ENCODE measurements at places on chromosomes 16 and 17.
A peak's percentile ranks its signal among the peaks of the same experiment; 100 is the strongest.

- DNase-seq = no peak
These were observed at the start of gene MPO for GRCh38 chr17:58280480-58281217. Gene MPO (minus strand): TSS chr17:58280935. CDS start chr17:58280758, 177 bp downstream.

DNA sequence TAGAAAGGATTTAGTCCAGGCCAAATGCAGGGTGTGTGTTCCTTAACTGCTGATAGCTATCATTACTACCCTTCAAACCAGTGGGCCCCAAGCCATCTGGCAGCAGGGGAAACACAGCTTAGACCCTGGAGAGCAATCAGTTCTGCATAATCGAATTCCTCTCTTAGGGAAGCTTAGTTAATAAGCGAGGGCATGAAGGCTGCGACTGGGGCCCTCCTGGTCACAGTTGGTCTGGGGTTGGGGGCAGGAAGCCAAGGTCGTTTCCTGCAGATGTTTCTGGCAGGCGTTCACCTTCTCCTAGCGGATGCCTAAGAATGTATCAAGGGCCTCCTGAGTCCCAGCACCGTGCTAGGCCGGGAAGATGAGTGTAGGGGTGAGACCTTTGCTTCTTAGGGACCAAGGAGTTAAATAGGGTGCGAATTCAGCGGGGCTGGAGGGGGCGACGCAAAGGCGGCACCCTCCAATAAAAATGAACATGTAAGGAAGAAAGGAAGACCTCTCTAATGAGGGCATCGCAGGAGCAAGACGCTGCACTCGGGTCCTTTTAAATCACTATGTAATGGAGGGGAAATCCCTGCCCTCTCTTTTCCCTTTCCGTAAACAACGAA, 16.5 kb upstream of the EEF2K start:
- no peak for DNase-seq

- DNase-seq = peak; percentile 20
These were observed 594 bp downstream of the MAPK8IP3 start for GRCh38 chr16:1706386-1707192.

DNA sequence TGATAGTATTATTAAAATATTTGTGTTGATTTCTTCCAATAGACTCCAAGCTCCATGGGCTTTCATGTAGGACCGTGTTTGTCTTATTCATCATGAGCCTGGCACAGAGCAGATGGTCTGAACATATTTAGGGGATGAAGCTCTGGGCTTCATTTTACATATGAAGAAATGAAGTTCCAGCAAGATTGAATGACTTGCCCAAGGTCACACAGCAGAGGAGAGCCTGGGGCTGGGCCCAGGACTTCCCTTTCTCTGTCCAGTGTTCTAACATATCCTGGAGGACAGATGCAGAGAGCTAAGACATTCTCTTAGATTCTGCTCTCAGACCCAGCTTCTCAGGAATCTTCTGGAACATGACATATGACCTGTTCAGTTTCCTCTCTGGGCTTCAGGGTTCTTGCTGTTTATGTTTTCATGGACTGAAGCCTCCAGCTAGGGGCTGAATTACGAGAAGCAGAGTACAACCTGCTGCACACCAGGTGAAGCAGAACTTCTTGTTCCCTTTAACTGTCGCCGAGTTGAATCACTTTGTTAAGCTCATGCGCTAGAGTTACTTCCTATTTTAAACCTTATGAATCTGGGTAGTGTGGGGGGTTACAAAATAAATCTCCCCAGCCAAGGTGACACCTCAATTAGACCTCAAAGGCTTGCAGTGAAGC, 53.6 kb downstream of the GPRC5B start:
- no peak for DNase-seq

DNA sequence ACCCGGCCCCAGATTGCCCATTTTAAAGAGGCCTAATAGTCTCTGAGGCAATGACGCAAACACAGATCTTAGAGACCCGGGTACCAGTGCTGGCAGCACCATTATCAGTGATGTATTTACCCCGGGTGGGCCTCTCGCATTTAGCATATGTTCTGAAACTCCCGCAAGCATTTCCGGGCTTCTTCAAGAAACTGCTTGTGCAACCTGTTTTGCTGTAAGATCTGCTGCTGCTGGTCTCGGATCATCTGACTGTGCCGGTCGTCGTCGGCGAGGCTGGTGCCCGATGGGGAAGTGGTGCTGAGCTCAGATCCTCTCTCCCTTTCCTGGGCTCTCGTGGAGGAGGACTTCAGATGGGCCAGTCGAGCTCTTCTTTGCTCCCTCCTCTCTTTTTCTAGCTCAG, 12.5 kb downstream of the CEP295NL start:
- peak; percentile 41 for DNase-seq

DNA sequence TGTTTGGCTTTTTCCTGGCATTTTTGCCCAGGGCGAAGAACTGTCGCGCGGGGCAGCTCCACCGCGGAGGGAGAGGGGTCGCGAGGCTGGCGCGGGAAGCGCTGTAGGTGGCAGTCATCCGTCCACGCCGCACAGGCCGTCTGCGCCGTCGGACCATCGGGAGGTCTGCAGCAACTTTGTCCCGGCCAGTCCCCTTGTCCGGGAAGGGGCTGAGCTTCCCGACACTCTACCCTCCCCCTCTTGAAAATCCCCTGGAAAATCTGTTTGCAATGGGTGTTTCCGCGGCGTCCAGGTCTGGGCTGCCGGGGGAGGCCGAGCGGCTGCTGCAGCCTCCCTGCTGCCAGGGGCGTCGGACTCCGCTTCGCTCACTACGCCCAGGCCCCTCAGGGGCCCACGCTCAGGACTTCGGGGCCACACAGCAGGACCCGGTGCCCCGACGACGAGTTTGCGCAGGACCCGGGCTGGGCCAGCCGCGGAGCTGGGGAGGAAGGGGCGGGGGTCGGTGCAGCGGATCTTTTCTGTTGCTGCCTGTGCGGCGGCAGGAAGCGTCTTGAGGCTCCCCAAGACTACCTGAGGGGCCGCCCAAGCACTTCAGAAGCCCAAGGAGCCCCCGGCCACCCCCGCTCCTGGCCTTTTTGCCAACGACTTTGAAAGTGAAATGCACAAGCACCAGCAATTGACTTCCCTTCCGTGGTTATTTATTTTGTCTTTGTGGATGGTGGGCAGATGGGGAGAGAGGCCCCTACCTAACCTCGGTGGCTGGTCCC, 2.3 kb upstream of the CBX4 start:
- no peak for DNase-seq

- no peak for DNase-seq
These were observed 46.7 kb downstream of the WNT3 start for GRCh38 chr17:46771561-46772474.

GRCh38 chr17:2054262-2054511, 716 bp upstream of the HIC1 start:
- no peak for DNase-seq

DNA sequence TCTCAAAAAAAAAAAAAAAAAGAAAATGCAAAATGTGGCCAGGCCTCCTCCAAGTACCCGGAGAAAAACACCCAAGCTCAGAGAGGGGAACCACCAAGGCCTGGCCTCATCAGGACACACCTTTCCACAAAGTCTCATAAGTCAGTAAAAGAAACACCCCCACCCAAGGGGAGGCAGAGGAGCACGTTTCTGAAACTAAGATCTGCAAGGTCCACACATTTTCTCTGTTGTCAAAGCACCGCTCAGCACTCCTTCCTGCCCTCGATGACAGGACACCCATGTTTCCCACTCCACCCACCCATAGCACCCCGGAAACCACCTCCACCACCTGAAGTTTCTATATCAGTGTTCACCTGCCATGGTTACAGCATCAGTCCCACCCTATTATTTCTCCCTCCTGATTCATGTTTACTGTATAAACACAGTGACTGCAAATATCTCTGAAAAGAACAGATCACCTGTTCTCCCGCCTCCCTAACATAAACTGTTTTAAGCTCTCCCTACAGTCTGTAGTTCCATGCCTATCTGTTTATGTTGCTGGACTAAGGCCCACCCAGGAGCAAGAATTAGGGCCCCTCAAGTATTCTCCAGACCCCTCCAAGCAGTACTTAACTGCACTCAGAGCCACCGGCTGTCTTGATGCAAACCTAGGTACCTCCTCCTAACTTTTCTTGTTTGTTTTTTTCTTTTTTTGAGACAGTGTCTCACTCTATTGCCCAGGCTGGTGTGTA, 2.0 kb downstream of the CORO7 start:
- DNase-seq = peak; percentile 81

DNA sequence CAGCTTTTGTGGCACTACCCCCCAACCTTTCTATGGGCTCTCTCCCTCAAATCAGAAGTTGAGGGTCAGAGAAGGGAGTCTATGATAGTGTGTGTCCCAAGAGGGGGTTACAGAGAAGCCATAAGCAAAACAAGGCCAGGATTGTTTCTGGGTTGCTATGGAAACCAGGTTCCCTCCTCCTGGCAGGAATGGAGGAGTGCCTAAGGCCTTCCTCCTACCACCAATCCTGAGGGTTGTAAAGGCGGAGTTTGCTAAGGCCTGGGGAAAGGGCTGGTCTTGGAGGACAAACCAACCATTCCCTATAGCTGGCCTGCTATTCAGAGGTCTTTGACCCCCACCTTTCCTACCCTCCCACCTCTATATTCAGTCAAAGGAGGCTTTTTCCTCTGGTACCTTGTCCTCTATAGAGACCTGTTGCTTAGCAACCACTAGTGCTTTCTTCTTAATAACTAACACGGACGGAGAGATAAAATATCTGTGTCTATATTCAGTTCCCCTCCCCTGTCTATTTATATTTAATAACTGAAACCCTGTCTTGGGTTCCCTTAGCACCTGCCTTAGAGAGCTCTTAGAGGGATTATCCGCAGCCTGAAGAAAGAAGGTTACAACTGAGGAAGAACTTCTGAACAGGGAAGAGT, 43.4 kb downstream of the NEUROD2 start:
- no peak for DNase-seq

DNA sequence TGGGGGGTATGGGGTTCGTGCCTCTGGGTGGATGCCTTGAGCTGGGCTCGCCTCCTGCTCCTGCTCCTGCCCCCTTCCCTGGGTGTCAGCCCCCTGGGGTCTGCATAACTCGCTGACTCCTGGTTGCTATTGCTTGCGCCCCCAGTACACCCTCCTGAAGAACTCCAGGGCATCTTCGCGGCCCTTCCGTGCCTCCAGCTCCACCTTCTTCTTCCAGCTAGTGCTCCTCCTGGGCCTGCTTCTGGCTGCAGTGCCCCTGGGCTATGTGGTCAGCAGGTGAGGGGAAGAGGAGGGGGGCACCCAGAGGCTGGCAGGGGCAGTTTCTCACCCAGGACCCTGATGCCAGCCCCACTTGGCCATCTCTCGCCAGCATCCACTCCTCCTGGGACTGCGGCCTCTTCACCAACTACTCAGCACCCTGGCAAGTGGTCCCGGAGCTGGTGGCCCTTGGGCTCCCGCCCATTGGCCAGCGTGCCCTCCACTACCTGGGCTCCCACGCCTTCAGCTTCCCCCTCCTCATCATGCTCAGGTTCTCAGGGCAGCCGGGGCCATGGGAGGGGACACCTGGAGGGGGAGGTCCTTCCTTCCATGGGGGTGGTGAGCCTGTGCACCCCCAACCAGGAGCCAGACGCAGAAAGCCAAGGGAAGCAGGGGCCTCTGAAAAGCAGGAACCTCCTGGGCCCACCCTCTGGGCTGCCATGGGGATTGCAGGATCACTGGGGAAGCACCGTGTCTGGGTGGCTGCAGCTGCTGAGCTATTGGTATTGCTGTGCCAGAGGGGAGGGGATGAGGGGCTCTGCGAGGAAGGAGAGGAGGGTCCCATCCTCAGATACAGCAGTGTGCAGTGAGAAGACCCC, 7.8 kb upstream of the C17orf99 start:
- DNase-seq = no peak

DNA sequence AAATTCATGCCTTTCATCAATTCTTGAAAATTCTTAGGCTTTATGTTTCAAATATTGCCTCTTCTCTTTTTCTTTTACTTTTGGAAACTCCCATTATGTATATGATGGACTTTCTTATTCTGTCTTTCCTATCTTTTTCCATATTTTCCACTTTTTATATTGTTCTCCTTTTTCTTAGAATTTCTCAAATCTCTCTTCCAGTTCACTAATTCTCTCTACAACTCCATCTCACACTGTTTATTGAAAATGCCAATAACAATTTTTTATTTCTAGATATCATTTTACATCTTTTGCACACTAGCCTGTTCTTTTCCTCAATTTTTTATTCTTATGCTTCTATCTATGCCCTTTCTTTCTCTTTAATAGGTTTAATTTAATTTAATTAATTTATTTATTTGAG, 43.8 kb upstream of the EFCAB3 start:
- no peak for DNase-seq

DNA sequence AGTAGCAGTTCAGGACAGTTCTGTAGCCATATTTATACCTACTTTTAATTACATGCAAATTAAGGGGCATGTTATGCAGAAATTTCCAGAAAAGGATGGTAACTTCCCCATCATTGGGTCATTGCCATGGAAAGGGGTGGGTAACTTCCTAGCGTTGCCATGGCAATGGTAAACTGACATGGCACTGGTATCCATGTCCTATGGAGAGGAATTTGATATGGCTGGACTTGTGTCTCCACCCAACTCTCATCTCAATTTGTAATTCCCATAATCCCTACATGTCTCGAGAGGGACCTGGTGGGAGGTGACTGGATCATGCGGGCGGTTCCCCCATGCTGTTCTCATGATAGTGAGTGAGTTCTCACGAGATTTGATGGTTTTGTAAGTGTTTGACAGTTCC, 35.6 kb upstream of the CACNG4 start:
- DNase-seq = no peak

DNA sequence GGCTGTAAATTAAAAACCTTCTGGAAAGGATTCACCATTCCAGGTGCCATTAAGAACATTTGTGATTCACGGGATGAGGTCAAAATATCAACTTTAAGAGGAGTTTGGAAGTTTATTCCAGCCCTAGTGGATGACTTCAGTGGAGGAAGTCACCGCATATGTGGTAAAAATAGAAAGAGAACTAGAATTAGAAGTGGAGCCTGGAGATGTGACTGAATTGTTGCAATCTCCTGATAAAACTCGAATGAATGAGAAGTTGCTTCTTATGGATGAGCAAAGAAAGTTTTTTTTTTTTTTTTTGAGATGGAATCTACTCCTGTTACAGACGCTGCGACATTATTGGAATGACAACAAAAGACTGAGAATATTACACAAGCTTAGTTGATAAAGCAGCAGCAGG, 26.7 kb downstream of the CCL4 start:
- no peak for DNase-seq

- no peak for DNase-seq
These were observed 42.3 kb upstream of the RBFOX3 start for GRCh38 chr17:79652999-79653643.

DNA sequence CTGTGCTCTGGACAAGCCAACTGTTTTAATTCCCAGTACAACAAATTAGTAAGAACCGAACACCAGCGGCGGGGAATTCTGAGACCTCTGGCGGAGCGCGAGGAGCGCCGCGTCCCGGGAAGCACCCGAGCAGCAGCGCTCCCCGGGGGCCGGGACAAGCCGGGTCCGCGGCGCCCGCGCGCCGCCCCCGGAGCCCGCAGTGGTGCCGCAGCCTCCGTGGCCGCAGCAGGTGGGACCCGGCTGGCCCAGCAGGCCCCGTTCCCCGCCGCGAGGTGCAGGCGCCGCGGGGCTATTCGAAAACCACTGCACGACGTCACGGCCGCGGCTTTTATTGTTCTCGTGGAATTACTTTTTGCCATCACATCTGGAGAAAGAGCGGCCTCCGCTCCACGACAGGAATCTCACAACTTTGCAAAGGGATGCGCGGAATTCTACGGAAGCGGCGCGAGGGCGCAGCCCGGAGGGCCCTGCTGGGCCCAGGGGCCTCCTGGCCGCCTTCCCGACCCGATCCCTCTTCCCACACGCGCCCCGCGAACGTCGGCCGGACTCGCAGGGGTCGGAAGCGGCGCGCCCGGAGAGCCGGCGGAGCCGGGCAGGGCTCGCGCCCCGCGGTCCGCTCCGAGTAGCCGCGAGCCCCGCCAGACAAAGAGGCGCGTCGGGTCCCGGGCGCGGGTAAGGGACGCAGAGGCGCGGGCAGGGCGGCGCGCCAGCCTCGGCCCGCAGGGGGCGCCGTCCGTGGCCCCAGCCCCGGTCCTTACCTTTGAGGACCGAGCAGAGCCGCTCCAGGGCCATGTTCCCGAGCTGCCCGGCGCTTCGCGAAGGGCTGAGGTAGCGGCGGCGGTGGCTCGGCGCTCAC, 696 bp downstream of the NETO2 start:
- peak; percentile 42 for DNase-seq

Data from T follicular helper cell (primary cell).